HAP-1 (cell line): ENCODE measurements at places on chromosomes 11 and 22.

- DNase-seq, result peak; percentile 2
Measured at GRCh38 chr22:21624120-21624879, 5.5 kb downstream of the YDJC start.

DNA sequence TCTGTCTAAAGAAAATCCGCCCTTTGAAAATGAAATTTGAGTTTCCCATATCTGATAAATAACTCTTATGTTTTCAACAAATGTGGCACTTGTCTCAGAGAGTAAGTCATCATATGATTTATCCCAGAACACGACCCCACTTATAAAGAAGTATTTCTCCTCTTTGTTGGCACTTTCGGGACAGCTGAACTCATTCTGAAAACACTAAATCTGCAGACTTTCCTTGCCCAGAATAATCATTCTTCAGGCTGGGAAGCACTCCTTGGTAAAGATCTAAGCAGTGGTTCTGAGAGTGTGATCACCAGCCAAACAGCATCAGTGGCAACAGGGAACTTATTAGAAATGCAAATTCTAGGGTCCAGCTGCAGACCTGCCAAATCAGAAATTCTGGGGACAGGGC is 532.2 kb upstream of the API5 start:
- no peak for DNase-seq

- no peak for DNase-seq
Measured at GRCh38 chr11:118379497-118379896, 20.1 kb downstream of the UBE4A start.

- no peak for DNase-seq
Measured at GRCh38 chr11:763549-764321, 13.6 kb downstream of the GATD1 start.

DNA sequence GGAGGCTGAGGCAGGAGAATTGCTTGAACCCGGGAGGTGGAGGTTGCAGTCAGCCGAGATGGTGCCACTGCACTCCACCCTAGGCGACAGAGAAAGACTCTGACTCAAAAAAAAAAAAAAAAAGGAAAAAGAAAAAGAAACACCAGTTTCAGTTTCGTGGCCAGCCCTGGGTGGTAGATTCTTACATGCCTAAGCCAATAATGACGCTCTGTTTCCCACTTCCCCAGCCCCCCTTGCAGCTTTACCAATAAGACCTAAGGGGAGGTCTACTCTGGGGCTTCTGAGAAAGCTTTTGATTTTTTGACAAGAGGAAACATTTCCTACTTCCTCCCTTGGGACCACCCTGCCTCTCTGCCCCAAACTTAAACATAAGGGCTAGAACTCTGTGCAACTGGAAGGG is 30.0 kb upstream of the PTPRJ start:
- no peak for DNase-seq

DNA sequence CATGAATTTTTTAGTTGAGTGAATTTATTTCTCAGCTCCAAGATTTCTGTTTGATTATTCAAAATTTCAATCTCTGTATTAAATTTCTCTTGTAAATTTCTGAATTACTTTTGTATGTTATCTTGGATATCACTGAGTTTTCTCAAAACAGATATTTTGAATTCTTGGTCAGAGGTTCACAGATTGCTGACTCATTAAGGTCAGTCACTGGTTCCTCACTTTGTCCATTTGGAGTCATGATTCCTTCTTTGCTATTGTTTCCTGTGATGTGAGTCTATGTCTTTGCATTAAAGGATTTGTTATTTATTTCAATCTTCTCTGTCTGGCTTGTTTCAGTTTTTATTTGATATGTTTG is 10.2 kb upstream of the IL17RA start:
- DNase-seq, result no peak

GRCh38 chr11:66012946-66013761 is 1.3 kb downstream of the CST6 start:
- no peak for DNase-seq

GRCh38 chr11:118430956-118431355 is 5.3 kb upstream of the KMT2A start:
- no peak for DNase-seq

DNA sequence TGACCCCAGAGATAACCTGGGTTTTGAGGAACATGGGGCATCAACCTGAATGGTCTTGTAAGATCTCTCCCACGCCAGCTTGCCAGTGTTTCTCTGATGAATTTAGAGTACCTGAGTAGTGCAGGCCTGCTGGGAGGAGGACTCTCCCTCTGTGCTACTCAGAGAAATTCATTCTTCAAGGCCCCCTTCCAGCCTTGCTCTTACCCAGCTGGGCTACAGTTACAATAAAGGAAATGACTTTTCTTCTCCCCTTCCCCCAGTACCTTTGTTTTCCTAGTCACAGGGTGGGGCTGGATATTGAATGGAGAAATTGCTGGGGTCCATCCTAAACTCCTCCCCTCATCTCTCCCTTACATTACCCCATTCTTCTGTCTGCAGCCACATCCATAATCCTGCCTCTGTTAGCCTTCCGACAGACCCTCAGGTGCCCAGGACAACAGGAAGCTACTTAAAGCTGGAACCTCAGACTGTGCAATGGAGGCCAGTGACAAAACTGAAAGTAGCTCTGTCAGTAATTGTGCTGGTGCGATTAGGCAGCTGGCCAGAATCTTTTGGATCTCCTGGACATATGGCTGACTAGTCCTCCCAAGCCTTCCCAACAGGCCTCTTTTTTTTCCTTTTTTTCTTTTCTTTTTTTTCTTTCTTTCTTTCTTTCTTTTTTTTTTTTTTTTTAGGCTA is 17.4 kb downstream of the LIMK2 start:
- no peak for DNase-seq

GRCh38 chr11:119198925-119199324 is 7.2 kb upstream of the CBL start:
- DNase-seq, result no peak

- no peak for DNase-seq
Measured at GRCh38 chr11:11284481-11284880, 68.6 kb downstream of the CSNK2A3 start.

DNA sequence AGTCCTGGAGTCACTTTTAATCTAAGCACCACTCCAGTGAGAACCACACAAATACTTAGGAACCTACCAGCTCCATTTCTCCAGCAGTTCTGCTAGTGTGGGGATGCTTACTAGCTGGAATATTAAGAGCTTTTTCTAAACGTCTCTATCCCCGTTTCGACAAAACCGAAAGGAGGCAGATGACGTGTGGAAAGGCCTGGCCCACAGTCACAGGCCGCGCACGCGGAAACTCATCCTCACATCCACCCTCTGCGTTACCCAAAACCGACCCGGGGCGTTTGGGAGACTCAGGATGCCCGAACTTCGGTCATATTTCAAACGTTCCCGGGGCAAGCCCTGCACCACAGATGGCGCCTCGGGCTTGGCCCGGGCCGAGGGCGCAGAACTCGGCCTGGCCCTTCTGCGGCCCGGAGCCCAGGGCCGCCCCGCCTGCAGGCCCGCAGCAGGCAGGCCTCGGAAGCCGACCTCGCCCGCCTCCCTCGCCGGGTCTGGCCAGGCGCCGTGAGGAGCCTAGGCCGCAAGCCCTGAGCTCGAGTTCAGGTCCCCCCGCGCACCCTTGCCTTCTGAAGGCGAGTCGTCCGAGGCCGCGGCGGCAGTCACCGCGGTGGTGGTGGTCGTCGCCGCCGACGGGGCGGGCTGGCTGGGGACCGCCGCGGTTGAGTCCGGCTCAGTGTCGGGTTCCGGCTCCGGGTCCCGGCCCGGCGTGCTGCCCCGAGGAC is 473 bp downstream of the FNBP4 start:
- peak; percentile 13 for DNase-seq

GRCh38 chr11:26186389-26186788 is 145.5 kb upstream of the ANO3 start:
- no peak for DNase-seq

DNA sequence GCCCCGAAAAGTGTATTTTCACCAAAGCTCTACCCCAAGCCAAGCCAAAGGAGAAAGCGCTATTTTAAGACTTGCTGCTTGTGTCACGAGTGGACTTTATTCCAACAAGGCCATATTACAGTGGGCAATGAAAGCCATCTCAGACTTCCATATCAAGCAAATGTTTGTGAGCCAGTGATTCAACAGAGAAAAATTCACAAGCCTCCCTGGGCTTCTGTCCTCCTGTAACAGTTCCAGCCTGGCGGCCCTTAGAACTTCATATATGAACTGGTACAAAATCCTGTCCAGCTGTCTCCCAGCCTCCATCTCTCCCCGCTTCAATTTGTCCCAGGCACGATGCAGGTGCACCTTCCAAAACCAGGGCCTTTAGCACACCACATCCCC is 11.2 kb downstream of the LARGE1 start:
- no peak for DNase-seq

DNA sequence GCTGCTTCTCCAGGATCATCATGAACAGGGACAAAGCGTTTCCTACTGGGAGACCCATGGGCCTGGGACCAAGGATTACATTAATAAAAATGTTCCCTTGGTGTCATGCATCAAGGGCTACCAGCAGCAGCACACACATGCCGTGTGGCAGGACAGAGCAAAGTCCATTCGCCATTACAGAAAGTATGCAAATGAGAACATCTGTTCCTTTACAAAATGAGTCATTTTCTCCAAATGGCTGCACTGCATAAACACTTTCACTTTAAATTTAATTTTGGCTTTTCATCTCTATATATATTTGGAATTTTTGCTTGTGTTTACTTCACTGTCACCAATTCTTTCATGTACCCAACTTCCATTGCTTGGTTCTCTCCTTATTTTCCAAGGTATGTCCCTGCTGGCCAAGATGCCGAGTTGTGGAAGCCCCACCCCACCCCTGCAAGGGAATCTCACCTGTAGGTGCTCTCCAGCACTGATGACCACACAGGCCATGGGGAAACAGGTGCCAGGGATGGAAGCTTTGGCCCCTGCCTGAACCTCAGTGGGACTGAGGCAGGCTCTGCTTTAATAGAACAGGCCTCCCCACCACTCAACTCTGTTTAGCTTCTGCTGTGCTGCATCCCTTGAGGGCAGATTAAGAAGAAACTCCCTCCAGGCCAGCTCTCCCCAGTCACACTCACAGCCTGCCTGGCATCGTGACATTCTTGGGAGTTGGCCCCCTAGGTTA is 15.6 kb upstream of the GNAZ start:
- DNase-seq, result no peak

DNA sequence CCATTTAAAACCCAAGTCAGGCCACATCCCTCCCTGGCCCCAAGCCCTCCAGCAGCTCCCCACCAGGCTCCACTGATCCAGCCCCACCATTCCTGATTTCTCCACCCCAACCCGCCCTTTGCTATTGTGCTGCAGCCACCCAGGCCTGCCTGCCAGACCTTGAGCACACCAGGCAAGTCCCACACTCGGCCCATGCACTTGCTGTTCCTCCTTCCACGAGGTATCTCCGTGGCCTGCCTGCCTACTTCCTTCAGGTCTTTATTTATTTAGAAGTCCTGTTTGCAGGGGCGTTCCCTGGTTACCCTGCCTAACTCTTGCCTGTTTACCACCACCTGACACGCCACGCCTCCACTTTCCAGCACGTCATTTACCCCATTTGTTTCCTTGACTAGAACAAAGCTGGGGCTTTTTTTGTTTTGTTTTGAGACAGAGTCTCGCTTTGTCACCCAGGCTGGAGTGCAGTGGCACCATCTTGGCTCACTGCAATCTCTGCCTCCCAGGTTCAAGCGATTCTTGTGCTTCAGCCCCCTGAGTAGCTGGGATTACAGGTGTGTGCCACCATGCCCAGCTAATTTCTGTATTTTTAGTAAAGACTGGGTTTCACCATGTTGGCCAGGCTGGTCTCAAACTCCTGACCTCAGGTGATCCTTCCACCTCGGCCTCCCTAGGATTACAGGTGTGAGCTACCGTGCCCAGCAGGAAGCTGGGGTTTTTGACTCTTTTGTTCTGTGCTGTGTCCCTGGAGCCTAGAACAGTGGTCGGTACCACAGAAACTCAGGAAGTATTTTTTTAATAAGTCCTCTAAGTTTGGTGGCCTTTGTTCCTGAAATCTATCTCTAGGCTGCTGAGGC is 6.7 kb downstream of the CENPM start:
- peak; percentile 58 for DNase-seq

GRCh38 chr22:24146194-24146616 is 35.1 kb upstream of the SUSD2 start:
- DNase-seq, result no peak

DNA sequence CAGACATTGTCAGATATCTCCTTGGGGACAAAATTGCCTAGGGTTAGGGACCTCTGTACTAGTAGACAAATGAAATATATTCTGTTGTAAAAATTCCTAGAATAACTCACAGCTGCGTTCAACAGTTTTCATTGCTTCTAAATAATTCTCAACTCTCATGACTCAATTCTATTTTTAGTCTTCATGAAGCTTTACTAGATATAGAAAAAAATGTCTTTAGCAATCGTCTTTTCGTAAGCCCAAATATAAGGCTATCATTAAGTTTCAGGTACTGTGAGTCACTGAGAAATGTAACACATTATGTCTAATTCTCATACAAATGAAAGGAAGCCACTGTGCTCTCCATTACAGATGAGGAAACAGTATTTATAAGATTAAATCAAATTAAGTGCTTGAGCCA is 6.4 kb downstream of the MMP12 start:
- DNase-seq, result no peak

DNA sequence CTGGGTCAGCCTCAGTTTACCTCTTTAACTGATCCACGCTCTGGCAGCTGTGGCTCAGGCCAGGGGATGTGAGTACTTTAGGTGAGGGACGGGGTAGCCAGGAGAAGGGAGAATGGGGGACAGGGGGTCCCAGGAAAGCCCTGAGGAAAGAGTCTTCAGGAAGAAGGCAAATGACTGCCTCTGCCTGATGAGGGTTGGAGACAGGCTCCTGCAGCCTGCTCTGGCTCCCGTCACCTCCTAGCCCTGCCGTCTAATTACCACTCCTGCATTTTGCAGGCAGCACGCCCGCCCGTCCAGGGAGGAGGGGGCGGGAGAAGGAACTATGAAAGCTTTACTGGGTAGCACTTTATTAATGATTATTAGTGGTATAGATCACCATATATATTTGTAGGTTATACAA is 116.6 kb downstream of the CEP164 start:
- no peak for DNase-seq

DNA sequence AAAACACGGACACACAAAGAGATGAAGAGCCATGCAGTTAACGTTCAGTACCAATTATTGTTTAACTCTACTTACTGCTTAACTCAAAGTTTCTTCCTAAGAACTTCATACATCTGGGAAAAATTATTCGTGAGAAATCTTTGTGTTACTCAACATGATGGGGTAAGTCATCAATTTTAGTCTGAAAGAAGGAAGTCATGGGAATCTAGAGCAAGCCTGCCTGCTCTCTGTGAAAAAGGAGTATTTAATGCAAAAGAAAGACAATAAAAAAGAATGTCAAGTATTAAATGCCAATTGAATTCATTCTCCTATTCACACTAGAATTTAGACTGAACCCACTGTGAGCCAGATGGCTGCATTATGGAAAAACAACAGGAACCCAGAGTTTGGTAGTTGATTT is 16.0 kb downstream of the TMEM123 start:
- no peak for DNase-seq

GRCh38 chr22:39907605-39908097 is 6.8 kb downstream of the GRAP2 start:
- DNase-seq, result no peak

- no peak for DNase-seq
Measured at GRCh38 chr11:12767027-12767426, 92.8 kb downstream of the TEAD1 start.

- DNase-seq, result no peak
Measured at GRCh38 chr22:19571207-19571795, 47.1 kb upstream of the CLDN5 start.

GRCh38 chr22:34886391-34886790 is 179.6 kb upstream of the ISX start:
- no peak for DNase-seq
